NCI-H82 (cell line): ENCODE measurements at places on chromosomes 16 and 17.

- DNase-seq = no peak
Measured at GRCh38 chr16:23520500-23520899, 10.2 kb upstream of the GGA2 start.

GRCh38 chr17:15213381-15214087 lies 51.6 kb downstream of the PMP22 start:
- DNase-seq = peak; percentile 65

- peak; percentile 55 for DNase-seq
Measured at GRCh38 chr17:40457964-40458791, 14.9 kb downstream of the IGFBP4 start.

GRCh38 chr17:17813725-17814095 lies 23.1 kb downstream of the SREBF1 start:
- no peak for DNase-seq

DNA sequence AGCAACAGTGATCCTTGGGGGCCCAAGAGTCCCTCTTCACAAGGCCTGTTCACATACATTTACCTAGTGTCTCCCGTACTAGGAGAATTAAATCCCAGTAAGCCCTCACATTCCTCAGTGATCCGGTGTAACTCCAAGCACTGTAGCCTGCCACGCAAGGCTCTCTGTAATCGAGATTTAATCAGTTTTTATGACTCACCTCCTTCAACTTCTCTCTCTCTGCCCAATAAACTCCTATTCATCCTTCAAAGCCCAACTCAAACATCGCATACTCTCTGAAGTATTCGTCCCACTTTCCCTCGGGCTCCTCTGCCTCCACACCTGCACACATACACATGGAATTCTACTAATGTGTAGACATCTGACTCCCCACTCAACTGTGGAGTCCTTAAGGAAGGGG lies 141.8 kb downstream of the CMIP start:
- no peak for DNase-seq

DNA sequence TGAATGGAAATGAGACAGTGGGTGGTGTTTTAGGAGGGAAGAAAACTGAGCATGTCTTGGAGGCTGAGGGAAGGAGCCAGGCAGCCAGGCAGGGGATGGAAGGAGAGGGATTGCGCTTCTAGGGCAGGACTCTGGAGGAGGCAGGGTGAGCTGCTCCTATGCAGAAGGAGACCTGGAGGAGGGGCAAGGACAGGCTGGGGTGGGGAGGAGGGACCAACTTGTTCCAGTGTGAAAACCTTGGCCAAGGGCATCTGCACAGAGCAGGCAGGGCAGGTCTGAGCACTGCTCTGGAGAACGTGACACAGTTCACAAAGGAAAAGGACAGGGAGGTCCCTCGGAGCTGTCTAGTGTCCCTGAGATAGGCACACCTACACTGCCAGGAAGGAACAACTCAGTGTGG lies 5.5 kb downstream of the GALK1 start:
- no peak for DNase-seq

GRCh38 chr16:87725596-87726235 lies 40.1 kb downstream of the KLHDC4 start:
- peak; percentile 16 for DNase-seq

DNA sequence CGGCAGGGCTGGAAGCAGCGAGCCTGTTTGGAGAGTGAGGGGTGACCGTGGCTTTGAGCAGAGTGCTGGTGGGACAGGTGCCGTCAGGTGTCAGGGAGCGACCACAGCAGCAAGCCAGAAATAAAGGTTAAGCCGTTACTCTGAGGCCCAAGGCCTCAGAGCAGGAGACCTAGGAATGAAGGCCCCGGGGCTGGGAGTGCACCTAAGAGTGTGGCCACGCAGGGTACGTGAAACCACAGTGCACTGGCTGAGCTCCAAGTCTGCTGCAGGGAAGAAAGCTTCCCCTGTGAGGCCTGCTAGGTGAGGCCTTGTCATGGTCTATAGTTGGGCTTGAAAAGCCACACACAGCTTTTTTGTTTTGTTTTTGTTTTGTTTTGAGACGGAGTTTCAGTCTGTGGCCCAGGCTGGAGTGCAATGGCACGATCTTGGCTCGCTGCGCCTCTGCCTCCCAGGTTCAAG lies 8.7 kb downstream of the CLUAP1 start:
- no peak for DNase-seq

DNA sequence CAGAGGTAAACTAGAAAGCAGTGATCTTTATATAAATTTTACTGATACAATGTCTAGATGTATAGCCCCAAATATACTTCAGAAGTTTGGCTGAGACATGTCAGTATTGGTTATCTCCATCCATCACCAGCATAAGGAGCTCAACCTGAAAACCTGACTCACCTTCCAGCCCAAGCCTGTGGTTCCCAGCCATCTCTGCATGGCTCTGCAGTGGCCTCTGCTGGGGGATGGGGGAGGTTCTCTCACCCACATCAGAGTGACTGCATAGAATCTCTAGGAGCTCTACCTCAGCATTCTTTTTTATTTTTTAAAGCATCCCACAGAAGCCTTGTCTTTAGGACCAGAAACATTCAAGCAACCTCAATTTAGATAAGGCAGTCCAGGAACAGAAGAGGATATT lies 27.3 kb downstream of the USP7 start:
- peak; percentile 61 for DNase-seq

GRCh38 chr17:77455891-77456260 lies 315.1 kb downstream of the SEC14L1 start:
- no peak for DNase-seq

DNA sequence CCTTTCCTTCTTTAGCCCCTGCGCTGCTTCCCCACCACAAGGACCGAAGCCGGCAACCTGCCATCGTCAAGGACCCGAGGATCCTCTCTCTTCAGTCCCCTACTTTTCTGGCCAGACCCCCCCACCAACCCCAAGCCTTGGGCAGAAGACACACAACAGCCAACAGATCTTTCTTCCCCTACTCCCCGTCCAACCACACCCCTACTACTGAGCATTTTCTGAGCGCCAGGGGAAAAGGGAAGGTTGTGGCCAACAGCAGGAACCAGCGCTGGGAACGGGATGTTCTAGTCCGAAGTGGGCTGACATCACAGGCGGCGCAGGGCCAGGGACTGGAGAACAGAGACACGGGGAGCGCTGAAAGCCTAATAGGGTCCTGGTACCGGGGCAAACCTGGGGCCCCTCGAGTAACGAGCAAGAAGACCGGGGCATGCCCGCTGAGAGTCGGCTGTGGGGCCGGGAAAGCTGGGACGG lies 528 bp downstream of the PER1 start:
- DNase-seq = peak; percentile 60

- no peak for DNase-seq
Measured at GRCh38 chr16:66358231-66358630, 8.3 kb upstream of the CDH5 start.

DNA sequence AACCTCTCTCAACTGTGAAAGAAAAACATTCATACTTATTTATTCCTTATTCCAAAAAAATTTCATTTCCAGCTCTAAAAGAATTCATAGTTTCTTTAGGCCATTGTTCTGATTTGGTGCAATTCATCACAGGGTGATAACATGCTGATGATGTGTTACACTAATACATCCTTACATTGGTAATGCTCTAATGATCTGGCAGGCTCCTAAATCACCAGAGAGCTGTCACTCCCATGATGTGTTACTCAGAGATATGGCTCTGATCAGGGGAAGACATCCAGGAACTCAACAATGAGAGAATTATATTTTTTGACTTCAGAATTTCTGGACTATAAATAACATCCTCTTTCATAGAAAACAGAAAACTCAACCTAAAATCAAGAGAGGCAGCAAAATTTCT lies 209.3 kb downstream of the CHD9NB start:
- DNase-seq = no peak

GRCh38 chr16:86286991-86287663 lies 223.2 kb upstream of the FOXF1 start:
- no peak for DNase-seq

DNA sequence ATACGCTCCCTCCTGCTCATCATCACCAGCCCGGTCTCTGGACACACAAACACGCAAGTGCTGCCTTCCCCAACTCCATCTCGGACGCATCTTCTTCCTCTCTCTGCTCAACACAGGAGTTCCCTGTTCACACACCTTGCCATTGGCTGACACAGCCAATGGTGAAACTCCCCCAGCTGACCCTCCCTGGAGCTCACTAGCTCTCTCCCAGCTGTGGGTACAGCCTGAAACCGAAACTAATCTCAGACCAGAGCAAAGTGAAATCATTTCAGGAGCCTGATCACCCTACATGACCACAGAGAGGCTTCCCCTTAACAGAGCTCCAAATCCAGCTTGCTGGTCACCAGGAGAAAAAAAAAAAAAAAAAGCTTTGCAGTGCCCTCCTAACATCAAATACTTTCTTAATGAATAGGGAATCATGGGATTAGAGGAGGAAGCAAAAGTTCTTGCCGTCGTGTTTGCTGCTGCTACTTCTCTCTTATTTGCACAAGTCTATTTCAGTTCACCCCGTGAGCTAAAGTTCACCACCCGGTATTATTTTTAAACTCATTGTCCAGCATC lies 8.3 kb downstream of the CUEDC1 start:
- DNase-seq = peak; percentile 63

GRCh38 chr17:37019741-37020129 lies 71.0 kb downstream of the AATF start:
- no peak for DNase-seq

GRCh38 chr16:67393111-67393787 lies at the start of gene TPPP3:
Gene TPPP3, minus strand, starts transcription at chr16:67393498. Its CDS starts 2,387 bp downstream, at chr16:67391111.
- peak; percentile 95 for DNase-seq

GRCh38 chr17:35568561-35568960 lies 7.9 kb upstream of the SLFN14 start:
- peak; percentile 68 for DNase-seq
